Renal cortical epithelial cell (primary cell): ENCODE measurements at places on chromosomes 12 and 14. TPM values are rescaled to one million over a fixed set of nuclear protein-coding genes. Genes with fewer than 3 reads are reported as not detected.

DNA sequence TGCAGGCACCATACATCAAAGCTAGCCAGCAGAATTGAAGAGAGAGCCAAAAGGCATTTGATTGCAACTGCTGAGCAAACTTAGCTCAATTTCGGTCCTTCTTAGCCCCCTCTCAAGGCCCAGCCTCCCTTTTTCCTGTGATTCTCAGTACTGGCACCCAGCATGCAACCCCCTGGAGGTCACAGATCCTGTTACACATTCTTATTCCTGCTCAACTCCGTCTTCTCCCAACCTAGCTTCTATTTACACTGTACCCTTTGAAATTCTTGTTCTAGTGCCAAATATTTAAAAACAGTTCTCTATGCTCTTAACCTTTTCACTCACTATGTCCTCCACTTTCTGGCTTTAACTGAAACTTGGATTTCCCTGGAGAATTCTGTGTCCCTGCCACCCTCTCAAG is 131.3 kb upstream of the CPSF6 start:
- DNase-seq, result peak; percentile 74

Gene CABP1
- not detected in 2 replicates for total RNA-seq

Gene NELL2
- total RNA-seq, result 0.20 TPM in 1 of 2 replicates, not detected in the other

DNA sequence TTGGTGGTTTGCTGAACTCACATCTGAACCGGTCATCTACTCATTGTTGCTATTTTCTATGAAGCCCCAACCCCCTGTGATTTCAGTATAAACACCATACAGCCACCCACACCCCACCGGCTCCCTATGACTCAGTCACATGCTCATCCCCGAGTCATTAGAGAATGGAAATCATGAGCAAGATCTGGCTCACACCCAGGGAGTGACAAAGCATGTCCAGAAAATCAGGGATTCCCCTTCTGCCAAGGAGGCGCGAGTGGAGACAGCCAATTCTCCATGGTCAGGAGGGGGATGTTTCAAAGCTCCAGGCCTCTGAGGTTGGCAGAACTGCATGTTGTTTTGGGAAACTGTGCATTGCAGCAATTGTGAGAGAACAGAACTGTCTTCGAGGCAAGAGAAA is 657.5 kb upstream of the TBX3 start:
- peak; percentile 97 for DNase-seq

DNA sequence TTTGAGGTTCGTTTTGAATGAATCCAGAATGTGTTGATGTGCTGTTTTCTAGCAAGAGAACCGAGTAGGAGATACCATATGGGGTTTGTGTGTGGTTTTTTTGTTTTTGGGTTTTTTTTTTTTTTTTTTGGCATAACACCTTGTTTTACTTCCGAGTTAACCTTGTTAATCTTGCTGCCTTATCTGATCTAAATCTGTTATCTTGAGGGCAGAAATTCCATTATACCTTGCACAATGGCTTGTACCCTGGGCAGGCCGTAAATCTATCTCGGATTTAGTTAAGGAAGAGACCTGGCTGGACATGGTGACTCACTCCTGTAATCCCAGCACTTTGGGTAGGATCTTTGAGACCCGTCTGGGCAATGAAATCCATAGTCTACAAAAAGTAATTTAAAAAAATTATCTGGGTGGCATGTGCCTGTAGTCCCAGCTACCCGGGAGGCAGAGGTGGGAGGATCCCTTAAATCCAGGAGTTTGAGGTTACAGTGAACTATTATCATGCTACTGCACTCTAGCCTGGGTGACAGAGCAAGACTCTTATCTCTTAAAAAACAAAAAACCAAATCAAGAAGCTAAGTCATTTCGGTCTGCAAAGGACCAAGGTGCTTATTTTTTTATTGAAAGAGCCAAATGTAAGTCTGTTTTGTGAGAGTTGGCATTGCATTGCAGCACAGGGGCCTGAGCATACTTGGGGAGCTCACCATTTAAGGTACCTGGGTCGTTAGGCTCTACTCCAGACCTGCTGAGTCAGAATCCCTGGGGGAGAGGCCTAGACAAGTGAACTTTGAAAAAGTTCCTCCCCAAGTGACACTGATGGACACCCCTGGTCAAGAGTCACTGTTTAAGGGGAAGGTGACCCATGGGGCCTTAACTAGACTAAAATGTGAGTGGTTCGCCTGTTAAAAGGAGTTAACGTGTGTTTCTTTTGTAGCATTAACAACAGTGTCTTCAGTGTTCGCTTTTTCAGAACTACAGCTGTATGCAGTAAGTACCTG is 6.7 kb downstream of the DLST start:
- peak; percentile 27 for DNase-seq

DNA sequence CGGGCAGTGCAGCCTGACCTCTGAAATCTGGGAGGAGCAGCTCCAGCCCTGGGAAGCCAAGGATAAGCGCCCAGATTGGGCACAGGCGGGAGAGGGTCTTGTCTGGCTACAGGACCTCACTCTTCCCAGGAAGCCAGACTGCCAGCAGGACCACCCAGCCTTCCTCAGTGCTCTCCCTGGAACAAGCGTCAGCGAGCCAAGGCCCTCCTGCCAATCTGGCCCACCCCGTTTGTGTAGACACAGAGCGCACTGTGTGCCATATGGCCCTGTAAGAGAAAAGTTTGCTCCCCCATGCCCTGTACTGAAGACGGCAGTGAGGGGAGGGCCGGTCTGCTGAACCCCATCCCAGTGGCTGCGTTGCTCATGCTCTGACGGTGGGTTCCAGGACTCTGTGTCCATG is 1.2 kb upstream of the C14orf180 start:
- DNase-seq, result no peak

GRCh38 chr12:56749853-56750252 is 2.3 kb downstream of the PRIM1 start:
- no peak for DNase-seq

Gene DHH
- total RNA-seq, result 0.05 TPM in 1 of 2 replicates, not detected in the other

Gene KRT73
- not detected in 2 replicates for total RNA-seq

Gene TCP11L2
- 30.2 and 48.3 TPM in 2 replicates for total RNA-seq

Gene PLEKHG3
- 68.9 and 119 TPM in 2 replicates for total RNA-seq

Gene EMP1
- 60.2 and 110 TPM in 2 replicates for total RNA-seq

Gene CELA1
- total RNA-seq, result not detected in 2 replicates

DNA sequence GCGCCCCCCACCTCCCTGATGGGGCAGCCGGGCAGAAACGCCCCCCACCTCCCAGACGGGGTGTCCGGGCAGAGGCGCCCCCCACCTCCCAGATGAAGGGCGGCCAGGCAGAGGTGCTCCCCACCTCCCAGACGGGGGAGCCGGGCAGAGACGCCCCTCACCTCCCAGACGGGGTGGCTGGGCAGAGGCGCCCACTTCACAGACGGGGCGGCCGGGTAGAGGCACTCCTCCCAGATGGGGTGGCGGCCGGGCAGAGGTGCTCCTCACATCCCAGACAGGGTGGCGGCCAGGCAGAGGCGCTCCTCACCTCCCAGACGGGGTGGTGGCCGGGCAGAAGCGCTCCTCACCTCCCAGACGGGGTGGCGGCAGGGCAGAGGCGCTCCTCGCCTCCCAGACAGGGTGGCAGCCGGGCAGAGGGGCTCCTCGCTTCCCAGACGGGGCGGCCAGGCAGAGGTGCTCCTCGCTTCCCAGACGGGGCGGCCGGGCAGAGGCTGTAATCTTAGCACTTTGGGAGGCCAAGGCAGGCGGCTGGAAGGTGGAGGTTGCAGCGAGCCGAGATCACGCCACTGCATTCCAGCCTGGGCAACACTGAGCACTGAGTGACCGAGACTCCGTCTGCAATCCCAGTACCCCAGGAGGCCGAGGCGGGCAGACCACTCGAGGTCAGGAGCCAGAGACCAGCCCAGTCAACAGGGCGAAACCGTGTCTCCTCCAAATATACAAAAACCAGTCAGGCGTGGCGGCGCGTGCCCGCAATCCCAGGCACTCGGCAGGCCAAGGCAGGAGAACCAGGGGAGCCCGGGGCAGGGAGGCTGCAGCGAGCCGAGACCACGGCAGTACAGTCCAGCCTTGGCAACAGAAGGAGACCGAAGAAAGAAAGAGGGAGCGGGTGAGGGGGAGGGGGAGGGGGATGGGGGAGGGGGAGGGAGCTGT is 12.9 kb upstream of the PXN start:
- DNase-seq, result no peak

DNA sequence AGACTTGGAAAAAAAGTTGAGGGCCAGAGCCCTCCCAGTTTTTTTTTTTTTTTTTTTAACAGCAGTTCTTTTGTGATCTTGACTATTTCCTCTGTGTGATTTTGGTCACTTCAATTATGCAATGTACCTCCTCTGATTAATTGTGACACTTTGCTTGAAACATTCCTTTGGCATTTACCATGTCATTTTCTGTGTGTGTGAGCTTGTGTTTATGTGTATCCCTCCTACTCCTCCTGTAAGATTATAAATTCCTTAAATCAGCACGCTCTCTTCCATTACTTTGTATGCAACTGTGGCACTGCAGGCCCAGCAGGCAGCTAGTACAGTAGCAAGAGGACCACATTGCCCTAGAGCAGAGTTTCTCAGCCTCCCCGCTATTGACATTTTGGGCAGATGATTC is 33.2 kb upstream of the GALNT16 start:
- peak; percentile 8 for DNase-seq

DNA sequence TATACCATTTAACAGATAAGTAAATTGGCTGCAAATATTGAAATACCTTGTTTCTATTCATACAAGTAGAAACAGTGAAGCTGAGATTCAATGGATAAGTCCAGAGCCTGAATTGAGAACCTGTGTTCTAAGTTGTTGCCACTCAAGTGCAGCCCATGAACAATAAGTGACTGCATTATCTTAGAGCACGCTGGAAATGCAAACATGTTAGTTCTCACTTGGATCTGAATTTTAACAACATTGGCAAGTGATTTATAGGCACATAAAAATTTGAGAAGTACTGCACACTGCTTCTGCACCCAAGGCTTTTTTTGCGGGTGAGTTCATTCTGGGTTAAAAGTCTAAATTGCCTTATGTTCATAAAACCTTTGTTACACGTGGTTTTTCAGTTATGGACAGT is 484.3 kb downstream of the NAV3 start:
- DNase-seq, result no peak

GRCh38 chr12:106646472-106646871 is 63.7 kb downstream of the RFX4 start:
- DNase-seq, result no peak

Gene TAMALIN
- 2.2 and 3.0 TPM in 2 replicates for total RNA-seq

DNA sequence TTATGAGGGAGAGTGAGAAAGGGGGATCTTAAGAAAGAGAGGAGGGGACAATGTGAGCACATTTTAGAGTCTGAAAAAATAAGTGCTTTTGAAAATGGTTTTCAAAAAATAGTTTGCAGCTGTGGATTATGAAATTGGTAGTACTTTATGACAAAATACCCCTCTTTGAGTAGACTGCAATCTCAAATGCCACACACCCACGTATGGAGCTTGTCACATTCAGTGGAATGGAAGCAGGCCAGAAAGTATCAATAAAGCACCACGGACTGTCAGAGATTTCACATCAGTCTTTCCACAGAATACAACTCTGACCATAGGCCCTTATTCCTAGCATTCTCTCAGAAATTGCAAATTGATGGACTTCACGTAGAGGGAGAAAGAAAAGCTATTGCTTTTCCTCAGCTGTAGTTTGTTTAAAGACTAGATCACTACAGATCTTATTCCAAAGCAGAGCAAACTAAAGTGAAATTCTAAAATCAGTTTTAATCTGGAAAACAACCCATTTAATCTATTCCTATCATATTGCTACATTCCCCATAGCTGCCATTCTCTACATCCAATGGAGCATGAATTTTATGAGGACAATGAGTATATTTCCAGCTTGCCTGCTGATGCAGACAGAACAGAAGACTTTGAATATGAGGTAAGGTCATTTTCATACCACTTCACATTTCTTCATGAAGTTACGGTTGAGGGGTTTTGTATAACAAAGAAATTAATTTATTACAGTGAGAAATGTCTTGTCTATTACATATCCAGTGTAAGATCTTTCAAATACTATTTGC is 321.3 kb downstream of the PDZRN4 start:
- peak; percentile 83 for DNase-seq

GRCh38 chr14:78491048-78491447 is 320.9 kb downstream of the NRXN3 start:
- DNase-seq, result no peak

DNA sequence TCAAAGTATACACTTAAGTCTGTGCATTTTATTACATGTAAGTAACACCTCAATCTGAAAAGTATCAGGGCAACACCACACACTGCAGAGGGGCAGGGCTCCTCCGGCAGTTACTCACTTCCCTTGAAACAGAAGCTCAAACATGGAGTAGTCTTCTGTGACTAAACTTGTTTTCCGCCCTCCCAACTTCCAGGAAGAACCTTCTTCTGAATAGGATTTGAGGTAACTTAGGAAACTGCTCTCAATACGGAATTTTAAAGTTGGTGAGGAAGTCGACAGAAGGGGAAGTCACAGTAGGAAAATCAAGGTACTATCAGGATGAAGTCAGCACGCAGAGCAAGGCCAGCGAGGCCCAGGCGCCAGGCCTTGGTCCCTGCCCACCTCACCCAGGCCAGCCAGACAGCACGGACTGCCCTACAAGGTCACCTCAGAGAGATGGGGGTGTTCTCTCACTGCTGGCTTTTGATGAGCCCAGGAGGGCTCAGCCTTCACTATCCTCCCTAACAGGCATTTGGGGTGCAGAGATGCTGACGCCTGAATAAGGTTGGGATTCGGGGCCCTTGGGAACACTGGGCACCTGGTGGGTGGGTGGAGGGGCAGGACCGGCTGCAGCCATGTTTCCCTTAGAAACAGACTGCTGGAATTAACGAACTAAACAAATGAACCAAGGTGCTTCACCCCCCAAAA is 5.8 kb downstream of the ANKRD9 start:
- DNase-seq, result no peak

- no peak for DNase-seq
Observed at GRCh38 chr12:77973579-77973978, 142.9 kb downstream of the NAV3 start.

- no peak for DNase-seq
Observed at GRCh38 chr14:69687606-69688298, 76.4 kb downstream of the SUSD6 start.

DNA sequence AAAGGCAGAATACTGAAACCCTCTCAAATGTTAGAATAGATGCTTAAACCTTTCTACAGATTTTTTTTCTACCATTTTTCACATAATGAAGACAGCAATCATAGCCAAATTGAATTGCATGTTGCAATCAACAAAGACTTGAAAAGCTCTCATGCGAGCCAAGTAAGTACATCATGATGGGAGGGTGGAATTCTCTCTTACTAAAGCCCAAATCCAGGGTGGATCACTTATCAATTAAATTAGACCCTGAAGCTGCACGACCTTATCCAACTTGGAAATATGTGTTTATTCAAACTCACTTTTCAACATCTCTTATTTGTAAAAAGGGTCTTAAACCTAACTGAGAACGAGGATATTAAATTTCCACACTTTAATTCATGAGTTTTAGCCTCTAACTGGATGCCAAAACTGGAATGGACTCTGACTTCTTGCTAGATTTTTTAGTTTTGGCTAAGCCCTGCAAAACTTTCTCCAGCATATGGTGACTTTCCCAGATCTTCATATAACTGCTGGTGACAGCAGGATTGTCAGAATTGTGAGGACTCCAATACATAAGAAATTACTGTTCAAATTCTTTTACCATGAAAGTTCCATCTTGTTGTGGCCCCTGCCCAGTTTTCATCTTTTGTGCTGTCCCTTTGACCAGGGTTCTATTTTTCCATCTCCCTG is 53.6 kb downstream of the HECTD4 start:
- no peak for DNase-seq

GRCh38 chr12:126949558-126949957 is 1317.4 kb upstream of the TMEM132C start:
- no peak for DNase-seq

GRCh38 chr14:23125933-23126524 is 7.0 kb upstream of the CEBPE start:
- no peak for DNase-seq

Gene TMEM229B
- total RNA-seq, result 0.69 and 3.9 TPM in 2 replicates
